ENCODE measurements at places on chromosomes 2 and 18.

DNA sequence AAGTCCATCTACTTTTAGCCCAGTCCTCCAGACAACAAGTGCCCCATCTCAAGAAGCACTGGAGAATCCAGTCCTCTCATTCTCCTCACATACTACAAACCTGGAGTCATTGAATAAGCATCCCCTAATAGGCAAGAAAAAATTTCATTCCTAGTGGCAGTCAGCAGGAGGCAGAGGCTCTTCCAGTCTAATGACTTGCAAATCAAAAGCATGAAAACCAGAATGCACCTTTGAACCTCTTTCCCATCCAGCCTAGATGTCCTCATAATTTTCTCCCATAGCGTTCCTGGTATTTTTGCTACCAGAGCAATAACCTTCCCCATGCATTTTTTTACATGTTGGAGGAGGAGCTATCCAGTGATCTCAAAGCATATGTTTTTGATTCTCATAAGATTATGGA lies 252.6 kb downstream of the TTC32 start:
- DNase-seq = no peak

DNA sequence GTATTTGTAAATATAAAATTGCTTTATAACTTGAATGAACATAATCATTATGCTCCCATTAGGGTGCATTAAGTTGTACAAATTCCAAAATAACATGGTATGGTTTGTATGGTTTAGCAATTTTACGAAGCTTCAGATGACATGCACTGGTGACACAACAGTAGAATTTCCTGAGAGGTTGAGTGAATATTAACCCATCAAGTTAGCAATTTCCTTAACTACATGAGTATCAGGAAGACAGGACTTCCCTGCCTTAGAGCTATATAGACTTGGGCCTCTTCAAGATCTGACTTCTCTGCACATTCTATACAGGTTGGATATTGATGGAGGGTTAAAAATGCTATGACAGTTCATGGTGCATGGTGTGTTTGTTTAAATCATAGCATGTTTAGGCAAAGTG lies 60.2 kb downstream of the ZC3H6 start:
- no peak for DNase-seq

DNA sequence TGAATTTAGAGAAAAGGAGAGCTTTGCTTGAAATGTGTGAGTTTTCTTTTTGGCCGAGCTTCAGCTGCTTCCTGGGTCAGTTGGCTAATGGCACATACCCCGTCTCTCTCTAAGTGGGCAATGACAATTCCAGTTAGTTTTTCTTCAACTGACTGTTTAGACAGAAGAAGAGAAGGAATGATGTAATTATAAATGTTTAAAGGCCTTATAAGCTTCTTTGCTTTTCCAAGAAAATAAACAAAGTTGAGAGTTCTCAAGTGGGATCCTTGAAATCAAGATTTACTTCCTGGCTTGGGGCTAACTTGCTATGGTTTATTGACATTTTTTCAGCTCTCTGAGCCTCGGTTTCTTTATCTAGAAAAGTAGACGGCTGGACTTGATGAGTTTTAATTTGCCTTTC lies 794.9 kb upstream of the ACVR2A start:
- DNase-seq = no peak

DNA sequence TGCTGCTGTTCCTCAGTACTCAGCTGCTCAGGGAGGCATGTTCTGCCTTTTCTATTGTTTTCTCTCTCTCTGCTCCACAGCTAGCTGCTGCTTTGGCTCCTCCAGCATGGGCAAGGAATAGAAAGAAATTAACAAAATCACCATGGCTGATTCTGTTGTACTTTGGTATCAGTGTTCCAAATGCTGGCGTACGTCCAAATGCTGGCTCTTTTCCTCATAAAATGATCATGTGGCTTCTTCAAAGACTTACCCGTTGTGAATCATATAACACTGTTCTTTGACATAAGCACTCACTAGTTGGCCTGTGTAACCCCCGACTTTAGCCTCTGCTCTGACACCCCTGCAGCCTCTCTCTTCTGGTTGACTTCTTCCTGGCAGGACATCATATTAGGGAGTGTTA lies 547.6 kb downstream of the CPS1 start:
- DNase-seq = no peak

DNA sequence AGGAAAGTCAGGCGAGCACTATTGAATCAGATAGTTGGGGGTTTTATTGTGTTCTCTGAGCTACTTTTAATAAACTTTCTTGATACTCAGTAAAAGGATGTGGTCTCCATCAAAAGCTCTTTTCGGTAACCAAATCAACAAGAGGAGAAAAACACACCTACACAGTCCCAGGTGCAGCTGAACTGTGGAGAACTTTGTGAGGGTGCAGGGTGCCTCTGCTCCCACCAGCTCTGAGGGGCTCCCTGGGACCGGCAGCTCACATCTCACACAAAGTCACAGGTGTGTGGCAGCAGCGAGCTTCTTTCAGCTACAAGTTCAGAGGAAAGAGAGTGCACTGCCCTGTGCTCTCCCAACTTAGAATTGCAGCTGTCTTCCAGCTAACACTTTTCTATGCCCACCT lies 650.4 kb downstream of the RNF144A start:
- DNase-seq = no peak

DNA sequence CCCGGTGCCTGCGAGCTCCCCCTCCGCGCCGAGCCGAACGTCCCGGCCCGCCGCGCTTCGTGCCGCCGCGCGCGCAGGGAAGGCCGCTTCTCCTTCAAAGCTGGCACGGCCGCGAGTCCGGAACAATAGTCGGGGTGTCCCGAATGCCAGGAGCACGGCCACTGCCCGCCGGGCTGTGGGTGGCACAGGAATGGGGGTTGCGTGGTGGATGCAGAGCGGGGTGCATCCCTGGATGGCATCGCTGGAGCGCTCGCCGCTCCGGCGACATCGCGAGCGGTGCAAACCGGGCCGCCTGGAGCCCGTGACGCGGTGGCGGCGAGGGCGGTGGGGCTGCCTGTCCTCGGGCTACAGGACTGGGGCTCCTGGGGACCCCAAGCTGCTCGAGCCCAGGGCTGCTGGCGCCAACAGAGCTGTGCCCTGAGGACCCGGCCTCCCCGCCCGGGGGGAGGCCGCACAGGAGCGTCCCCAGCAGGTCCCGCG lies 1.1 kb upstream of the SATB2 start:
- DNase-seq = no peak

DNA sequence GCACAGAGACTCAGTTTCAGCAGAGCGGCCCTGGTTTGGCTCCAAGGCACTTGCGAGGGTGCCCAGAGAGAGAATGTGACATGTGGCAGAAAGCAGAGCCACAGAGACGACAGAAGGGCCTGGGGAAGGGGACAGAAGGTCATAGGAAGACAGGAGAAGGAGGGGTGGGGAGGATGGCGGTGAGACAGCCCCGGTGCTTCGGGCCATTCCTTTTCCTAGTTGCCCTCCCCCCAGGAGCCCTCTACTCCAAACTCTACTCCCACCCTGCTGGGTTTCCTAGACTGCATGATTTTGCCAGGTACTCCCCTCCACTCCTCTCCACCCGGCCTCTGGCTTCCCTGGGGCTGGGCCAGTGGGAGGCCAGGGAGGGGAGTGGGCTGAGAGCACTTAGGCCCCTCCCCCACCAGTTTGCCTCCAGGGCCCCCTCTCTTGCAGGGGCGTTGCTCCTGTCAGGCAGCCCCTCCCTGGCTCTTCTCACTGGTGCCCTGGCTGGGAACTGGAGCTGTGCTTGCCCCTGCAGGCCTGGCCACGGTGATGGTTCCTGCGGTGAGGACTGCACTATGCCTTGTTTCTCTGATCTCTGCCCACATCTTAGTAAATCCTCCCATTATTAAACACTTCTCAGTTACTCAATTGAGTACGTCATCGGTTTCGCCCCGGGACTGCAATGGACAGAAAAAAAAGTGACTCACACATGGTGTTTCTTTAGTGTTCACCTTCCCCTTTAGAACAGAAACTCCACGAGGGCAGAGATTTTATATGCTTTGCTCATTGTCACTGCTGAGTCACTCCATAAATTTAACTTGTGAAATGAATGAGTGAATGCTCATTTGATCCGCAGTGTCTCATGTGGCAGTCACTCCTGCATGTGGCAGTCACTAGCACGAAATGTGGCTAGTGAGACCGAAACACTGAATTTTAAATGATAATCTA lies 58.7 kb upstream of the SP3 start:
- peak; percentile 98 for DNase-seq

DNA sequence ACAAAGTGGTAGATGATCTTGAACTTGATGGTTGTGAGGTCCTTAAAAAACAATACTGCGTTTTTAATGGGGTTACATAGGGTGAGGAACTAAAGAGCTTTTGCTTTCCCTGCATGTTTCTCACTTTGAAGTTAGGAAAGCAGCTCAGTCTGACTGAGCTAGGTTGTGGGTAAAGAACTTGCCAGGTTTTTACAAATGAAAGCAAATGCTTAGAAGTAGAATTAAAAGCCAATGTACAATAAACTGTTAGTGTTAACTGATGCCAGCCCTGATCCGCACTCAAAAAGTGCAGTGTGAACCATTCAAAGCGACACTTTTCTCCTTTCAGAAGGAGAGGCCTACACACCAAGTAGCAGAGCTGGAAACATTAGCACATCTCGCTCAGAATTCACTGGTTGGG lies 270.3 kb downstream of the AGPS start:
- DNase-seq = no peak

- DNase-seq = no peak
These were observed 364.3 kb upstream of the SPHKAP start for GRCh38 chr2:228545748-228546145.

GRCh38 chr2:232924433-232924832 lies 54.4 kb downstream of the SNORC start:
- DNase-seq = no peak

DNA sequence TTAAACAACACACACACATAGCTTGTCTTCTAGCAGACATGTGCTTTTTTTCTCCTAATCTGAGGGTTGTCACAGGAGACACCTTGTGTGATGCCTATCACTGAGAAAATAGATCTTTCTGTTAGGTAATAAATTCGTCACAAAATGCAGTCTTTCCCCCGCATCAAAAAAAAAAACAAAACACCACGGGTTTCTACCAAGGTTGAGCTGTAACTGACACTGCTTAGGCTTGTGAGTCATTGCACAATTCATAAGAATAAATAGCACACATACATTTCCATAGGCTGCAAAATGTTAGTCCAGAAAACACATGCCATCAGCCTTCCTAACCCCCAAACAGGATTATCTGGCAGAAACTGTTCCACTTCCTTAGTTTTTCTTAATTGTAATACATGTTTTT lies 6.5 kb downstream of the TMEM163 start:
- DNase-seq = peak; percentile 42

DNA sequence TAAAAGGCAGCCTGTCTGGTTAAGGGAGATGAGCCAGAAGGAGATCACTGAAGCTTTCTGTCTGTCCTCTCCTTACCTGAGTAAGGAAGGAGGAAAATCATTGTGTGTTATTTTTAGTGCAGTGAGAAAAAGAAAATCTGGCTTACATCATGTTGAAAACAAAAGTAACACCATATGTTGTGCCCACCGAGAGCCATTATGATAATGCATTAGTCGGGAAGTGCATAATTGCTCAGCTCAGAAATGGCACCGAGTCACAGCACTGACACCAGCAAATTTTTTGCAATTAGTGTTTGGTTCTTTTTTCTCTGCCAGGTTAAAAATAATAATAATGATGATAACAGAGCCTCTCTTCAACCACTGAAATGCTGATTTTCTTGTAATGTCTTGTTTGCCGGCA lies 46.6 kb downstream of the HNMT start:
- no peak for DNase-seq

GRCh38 chr18:79635427-79635726 lies 44.2 kb upstream of the CTDP1 start:
- no peak for DNase-seq

- no peak for DNase-seq
These were observed 65.2 kb upstream of the SALL3 start for GRCh38 chr18:78914249-78914935.

- DNase-seq = peak; percentile 33
These were observed 16.0 kb downstream of the CCNT2 start for GRCh38 chr2:134934641-134935040.

GRCh38 chr18:54787616-54788015 lies 40.7 kb upstream of the RAB27B start:
- DNase-seq = no peak

- DNase-seq = no peak
These were observed 643.0 kb upstream of the FAM98A start for GRCh38 chr2:34241905-34242762.

- DNase-seq = no peak
These were observed 78.7 kb downstream of the RAB3GAP1 start for GRCh38 chr2:135130751-135131150.

DNA sequence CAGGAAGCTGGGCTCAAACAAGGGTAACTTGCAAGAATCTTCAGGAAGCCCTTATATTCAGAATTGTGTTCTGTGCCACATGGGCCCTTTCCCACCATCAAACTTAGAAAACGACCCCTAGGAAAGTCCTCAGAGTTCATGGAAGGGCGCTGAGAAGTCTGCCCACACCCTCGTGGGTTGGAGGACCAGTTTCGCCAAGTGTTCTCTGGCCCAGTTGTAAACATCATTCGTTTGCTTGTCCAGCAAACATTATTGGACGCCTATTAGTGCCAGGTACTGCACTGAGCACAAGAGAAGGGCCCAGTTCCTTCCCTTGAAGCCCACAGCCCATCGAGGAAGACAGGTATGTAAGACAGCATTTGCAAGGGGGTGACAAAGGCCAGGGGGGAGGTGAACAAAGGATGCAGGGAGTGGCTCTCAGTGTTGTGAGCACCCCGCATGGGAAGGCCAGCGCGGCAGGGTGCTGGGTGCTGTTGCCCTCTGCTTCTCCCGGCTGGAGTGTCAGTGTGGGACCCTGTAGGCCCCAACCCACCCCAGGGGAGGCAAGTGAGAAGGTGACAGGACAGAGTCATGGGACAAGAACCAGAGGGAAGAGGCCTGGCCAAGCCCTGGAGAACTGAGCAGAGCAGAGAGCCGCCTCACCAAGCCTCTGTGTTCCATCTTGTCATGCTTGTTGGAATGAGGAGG lies 60.2 kb upstream of the ALPP start:
- no peak for DNase-seq

DNA sequence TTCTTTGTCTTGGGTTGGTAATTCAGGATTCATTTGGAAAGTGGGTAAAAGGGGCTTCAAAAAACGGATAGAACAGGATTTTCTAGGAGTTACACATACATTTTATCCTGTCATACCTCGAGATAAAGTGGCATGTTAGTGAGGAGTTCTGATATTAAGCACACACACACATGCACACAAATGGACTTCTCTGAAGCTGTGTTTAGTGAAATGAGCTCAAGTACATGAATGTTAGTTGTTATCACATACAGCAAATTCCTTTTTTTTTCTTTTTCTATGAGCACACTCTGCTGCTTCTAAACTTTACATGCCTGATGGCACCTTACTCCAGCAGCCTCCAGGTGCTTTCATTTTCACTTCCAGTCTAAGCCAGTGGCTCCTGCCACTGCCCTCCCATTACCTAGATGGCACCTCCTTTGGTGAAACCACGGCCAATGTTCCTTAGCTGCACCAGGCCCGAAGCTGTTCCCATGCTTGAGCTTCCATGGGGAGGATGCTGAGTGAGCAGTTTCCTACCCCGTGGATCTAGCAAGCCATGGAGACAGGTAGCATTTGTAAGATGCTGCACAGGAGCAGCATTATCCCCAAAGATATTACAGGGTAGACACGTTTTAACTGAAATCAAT lies 49.7 kb downstream of the STAT1 start:
- no peak for DNase-seq
